ENCODE measurements at places on chromosomes 3 and 15.
A peak's percentile ranks its signal among the peaks of the same experiment; 100 is the strongest.

DNA sequence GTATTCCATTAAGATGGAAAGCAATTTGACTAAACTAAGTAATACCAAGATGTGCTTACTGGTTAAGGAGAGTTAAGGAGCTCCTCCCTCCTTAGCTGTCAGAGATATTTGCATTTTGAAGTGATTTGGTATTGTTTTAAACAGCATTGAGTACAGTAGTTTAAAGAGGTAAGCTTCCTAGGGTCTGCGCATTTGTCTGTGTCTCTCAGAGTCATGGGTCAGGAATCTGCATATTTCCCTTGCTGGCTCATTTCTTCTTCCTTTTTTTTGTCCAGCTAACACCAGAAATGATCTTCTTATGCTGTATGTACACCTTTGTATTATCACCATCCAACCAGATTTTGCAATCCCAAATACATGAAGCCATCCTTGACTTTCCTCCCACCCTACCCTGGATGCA is 163.0 kb upstream of the BFSP2 start:
- DNase-seq: no peak

DNA sequence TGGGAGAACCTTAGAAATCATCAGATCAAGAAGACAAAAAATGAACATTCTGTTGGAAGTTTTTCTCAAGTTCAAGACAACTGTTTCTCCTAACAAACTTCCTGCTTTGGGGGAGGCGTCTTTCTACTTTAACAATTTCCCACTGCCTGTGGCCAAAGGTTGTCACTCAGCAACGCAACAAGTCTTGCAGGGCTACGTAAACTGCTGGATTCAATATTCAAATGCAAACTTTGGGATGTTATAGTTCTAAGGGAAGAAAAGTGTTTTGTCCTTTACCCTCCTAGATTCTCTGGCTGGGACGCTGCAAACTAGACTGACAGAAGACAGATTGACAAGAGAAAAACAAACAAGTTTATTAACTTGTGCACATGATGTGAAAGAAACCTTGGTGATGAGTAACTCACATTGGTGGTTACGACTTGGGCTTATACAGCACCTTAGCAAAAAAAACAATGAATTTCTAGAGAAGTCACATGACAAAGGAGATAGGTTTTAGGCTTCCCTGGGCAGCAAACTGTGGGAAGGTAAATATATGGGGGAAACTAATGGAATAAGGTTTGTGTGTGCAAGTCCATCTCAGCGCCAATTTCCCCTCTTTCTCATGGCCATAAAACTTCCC is 34.0 kb upstream of the ARPIN start:
- DNase-seq: no peak

- no peak for DNase-seq
Observed at GRCh38 chr15:88615303-88616107, 5.6 kb upstream of the AEN start.

DNA sequence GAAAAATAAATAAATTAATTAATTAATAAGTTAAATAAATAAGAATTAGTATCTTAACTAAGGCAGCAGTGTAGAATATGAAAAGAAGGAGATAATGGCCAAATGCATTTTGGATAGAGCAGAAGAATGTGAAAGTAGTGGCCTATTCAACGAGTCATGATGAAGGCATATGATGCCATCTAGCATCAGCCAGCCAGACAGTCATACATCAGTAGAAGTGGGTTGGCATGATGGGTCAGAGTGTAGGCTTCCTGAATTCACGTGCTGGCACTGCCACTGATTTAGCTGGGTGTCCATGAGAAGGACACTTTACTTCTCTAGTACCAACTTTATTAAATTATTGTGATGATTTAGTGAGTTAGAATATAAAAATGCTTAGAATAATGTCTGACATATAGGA is 256.1 kb upstream of the ARPP21 start:
- no peak for DNase-seq

- no peak for DNase-seq
Observed at GRCh38 chr3:37887062-37887461, 25.4 kb downstream of the CTDSPL start.

DNA sequence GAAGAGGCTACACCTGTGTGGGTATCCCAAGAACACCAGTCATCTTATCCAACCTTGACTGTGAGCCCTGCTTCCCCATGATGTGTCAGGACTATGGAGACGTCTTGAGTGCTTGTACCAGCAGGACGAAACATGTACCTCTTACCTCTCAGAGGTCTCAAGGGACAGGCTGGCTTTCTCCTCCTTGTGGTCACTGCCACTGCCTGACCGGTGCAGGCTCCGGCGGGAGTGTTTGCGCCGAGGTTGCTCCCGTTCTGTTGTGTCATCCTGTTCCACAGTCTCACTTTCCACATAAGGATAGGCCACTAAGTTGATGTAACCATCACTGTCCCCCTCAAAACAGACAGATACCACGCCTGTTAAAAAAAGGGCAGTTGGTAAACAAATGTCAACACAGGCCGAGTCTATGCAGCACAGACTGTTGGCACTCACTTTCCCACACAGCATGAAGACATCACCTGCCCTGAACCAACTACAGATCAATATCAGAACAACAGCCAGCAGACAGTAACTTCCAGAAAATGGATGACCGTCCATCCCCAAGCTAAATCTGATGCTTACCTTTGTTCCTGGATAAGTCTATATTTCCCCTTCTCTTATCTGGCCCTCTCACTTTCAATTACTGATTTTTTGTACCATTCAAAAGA is 14.4 kb upstream of the GMPPB start:
- no peak for DNase-seq

DNA sequence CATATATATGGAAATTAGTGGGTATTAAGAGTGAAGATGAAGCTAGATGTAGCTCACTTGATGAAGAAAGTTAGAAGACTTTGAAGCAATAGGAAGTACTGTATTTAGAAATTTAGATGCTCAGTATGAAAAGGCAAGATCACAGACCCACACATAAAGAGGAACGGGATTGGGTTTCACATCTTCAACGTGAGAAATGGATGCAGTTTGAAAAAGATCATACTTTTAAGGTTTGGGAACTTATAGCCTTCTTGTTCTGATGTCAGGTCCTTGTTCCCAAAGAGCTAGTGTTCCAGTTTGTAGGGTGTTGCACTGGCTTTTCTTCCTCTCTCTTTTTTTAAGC is 16.7 kb downstream of the AP3S2 start:
- DNase-seq: no peak

DNA sequence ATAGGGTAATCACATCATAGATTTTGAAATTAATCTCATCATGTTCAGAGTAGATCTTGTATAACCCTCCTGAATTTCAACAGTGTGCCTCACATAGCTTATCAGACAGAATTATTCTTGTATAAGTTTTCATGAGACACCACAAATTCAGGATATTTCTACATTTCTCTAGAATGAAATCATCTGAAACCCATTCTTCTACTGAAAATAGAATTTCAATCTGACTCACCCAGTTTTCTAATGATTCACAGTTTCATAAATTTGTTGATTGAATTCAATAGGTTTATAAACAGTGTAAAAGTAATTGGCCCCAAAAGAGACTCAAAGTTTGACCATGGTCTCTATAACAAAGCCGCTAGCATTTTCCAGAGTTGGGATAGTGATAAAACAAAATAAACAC is 1082.6 kb upstream of the EPHA6 start:
- DNase-seq: no peak

DNA sequence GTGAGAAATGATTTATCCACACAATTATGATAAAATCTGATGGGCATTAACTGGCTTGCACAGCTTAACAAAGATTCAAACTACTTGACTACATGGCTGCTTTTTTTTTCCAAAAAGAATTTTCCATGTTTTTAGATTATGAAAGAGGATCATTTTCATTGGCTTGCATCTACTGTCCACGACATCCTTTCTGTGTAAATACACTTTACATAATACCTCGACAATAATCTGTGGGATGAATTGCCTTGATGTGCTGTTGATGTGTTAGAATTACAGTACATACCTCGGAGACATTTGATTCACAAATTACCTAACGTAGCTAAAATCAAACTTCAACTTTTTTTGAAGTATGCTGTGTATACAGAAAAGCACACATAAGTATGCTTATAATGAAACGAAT is 104.4 kb downstream of the PPP2R3A start:
- DNase-seq: no peak

DNA sequence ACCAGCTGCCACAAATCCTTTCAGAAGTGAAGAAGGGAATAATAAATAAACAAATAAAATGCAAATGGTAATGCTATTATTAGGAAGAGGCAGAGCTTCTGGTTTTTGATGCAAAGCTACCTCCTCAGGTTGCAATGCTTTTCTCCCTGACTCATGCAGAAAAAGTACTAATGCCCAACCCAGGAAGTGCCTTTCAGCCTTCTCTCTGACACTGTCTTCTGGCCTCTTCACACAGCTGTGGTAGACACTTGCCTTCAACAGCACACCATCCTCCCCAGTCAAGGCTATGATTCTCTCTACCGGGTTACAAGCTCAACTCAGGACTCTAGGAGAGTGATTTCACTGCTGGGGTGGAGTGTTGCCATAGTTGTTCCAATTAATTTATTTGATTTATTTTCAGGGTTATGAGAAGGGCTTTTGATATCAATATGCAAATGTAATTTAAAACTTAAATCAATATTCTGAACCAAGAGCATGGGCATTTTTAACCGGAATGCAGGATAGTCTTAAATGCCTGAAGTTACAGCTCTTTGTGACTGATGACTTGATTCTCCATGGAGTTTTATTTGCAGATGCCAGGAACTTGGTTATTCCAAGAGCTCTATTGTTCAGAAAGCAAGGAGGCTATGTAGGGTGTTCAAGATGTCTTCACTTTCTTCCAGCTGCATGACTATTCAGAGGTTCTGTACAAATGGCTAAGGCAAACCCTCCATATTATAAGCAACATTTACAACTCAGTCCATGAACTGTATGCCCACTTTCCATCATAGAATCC is 27.1 kb upstream of the GALNT15 start:
- DNase-seq: no peak

- DNase-seq: no peak
Observed at GRCh38 chr3:95341314-95341713, 1278.5 kb downstream of the NSUN3 start.

GRCh38 chr3:179603831-179604230 is 607 bp downstream of the MRPL47 start:
- no peak for DNase-seq

- no peak for DNase-seq
Observed at GRCh38 chr3:20073683-20074082, 33.4 kb downstream of the KAT2B start.

GRCh38 chr3:182592747-182593146 is 200.6 kb upstream of the ATP11B start:
- no peak for DNase-seq

- peak; percentile 55 for DNase-seq
Observed at GRCh38 chr3:154224366-154224765, 99.9 kb downstream of the DHX36 start.

- DNase-seq: peak; percentile 37
Observed at GRCh38 chr15:80777826-80778620, 1.1 kb upstream of the CEMIP start.

GRCh38 chr15:50820808-50821382 is 55.4 kb upstream of the SPPL2A start:
- no peak for DNase-seq

GRCh38 chr3:158769952-158770740 is 31.7 kb upstream of the MFSD1 start:
- peak; percentile 31 for DNase-seq

GRCh38 chr3:151459358-151459757 is 1.5 kb downstream of the IGSF10 start:
- no peak for DNase-seq

- no peak for DNase-seq
Observed at GRCh38 chr3:32822609-32823498, 5.1 kb downstream of the TRIM71 start.

DNA sequence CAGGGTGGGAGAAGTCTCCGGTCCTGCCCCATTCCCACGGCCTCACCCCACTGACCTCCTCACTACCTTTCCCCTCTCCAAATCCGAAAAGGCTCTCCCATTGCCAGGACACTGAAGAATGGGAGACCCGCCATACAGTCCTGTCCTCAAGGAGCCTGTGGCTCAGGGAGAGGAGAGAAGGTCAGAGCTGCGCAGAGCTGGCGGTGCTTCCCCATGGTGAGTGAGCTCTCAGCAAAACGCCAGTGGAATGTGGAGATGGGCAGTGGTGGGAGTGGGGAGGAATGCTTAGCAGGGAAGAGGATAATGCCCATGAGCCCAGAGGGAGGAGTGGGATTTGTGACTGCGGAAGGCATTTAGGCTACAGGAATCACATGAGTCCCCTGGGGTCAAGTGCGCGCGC is 20.1 kb downstream of the FAM43A start:
- DNase-seq: peak; percentile 20

GRCh38 chr3:8070011-8070410 is 431.6 kb upstream of the LMCD1 start:
- DNase-seq: no peak

DNA sequence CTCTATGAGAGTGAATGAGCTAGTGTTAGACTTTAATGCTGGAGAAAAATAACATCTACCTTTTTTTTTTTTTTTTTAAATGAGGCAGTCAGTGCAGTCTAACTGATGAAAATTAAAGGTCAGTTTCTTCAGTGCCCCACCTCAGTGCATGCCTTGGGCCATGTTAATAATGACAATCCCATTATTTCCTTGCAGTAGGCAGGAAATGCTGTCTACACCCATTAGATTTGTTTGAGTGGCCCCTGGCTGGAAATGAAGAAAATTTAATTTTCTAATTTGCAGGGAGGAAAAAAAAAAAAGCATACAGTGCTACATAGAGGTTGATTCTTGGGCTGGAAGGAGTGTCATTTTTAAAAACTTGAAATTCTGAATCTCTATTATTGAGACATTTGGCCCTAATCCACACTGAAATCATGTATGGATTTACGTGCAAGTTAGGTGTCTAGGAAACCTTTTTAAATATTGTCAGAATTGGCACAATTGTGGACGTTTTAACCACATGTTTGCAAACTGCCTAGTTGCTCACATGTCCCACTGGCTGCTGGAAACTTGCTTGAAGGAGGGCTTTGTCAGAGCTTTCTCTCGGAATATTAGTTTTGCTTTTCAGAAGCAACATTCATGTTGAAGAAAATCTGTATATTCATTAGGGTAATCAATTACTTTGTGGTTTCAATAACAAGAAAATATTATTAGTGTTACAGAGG is 18.4 kb downstream of the FNDC3B start:
- no peak for DNase-seq

- DNase-seq: no peak
Observed at GRCh38 chr3:119227070-119227850, 13.4 kb downstream of the B4GALT4 start.

DNA sequence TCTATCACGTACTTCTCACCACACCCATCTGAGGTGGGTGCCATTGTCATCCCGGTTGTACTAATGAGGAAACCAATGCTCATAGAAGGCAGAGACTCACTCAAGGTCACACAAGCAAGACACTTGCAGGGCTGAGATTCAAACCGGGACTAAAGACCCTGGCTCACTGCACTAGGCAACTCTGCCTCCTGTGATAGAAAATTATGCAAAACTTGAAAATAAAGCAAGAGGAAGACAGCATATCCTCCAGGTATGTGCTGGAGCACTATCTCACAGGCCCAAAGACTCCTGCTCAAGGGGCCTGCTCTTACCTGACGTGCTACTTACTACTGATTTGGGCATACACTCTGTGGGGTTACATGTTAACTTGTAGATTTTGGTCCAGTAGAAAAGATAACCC is 25.6 kb downstream of the ANXA2 start:
- no peak for DNase-seq

Data from ELF-1 (cell line).